ENCODE measurements at places on chromosomes 16 and 17.

DNA sequence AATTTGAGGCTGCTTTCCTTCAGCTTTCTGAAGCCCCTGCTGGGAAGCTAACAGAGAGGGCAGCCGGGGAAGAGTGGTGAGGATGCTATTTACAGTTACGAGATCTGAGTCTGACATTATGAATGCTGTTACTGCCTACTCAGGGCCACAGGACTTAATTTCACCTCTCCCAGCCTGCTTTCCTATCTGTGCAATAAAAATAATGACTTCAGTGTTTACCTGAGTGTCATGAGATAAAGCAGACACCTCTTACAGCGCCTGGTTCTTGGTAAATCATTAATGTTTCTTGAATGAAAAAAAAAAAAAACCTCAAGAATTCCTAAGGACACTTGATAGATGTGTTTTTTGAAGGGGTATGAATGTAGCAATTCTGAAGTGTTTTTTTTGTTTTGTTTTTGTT is 24.2 kb upstream of the CPHXL start:
- no peak for DNase-seq

GRCh38 chr17:57993471-57994365 is 5.7 kb upstream of the VEZF1 start:
- DNase-seq: no peak

DNA sequence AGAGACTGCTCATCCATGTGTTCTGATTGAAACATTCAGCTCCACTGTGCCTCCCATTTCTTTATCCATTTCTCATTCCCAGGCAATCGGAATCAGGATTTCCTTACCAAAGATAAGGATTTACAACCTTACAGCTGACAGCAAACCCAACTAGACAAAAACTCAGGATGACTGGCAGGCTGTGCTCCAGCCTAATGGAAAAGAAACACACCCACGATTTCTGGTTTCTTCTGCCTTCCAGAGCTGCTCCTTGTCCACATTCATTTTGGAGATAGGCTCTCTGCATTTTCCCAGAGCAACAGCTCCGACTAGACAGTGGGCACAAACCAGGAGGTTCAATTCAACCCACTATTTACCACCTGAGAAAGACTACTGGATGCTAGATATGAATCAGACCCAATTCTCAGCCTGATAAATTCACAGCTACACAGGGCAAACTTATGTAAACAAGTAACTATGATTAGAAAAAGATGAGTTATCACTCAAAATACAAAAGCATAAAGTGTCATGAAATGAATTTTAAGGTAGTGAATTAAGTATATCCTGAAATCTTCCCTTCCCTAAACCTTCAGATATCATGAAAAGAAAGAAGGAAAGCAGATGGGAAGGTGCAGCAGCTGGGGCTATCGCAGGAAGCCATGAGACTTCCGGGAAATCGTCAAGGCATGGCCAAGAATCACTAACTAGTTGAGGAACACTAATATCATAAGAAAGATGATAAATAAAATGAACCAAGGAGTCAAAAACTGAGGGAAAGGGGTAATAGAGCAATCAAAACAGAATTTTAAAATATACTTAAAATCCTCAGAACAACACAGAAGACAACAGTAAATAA is 44.8 kb upstream of the CLEC18B start:
- no peak for DNase-seq

DNA sequence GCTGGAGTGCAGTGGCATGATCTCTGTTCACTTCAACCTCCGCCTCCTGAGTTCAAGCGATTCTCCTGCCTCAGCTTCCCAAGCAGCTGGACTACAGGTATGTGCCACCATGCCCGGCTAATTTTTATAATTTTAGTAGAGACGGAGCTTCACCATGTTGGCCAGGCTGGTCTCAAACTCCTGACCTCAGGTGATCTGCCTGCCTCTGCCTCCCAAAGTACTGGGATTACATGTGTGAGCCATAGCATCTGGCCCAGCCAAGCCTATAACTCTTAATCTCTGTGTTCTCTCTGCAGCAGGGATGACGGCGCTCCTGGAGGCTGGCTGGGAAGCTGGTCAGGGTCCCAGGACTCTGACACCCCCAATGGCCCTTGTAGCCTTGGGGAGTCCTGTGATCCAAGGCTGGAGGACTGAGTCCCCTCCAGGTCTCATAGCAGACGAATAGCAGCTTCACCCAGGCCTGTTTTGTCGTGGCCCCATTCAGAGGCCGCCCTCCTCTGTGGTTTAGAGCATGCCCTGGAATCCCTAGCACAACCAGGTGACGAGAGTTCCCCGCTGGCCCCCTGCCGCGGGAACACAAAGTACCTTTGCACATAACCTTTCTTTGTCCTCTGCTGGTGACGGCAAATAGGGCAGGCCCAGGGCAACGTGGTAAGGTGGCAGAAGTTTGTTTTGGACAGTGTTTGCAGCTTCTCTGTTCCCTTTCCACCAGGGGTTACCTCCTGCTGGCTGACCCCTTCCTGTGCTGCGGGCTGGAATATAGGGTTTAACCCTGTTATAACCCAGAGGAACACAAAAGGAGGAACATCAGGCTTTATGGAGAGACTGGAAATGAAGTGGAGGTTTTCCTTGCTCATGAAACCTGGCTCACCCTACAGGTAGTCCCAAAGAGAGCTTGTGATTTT is 43.0 kb upstream of the TOB1 start:
- DNase-seq: no peak
